ENCODE measurements at places on chromosomes 4 and X.

- DNase-seq: no peak
These were observed 66.1 kb downstream of the KLHL4 start for GRCh38 chrX:87583679-87584078.

GRCh38 chrX:42565739-42566138 lies 212.2 kb downstream of the PPP1R2C start:
- DNase-seq: no peak

DNA sequence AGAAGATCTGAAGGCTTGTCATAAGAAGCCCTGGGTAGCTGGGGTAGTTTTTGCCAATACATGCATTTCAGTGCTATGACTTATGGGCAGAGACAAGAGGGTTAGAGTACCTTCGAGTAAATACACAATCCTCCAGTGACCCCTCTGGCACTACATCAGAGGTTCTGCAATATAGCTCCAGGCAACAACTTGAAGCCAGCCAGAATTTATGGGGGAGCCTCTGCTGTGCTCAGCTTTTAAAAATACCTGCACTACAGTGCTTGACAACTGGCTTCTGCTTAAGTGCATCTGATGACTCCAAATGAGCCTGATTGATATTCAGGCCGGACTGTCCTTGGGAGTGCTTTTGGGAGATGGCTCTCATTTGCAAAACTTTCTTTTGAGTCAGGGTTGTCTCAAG lies 44.9 kb upstream of the SMAD1 start:
- DNase-seq: no peak

- no peak for DNase-seq
These were observed 34.6 kb upstream of the MGST2 start for GRCh38 chr4:139630991-139631390.

GRCh38 chr4:151199319-151200190 lies 77.4 kb upstream of the PRSS48 start:
- no peak for DNase-seq

- DNase-seq: no peak
These were observed 139.7 kb downstream of the TSPAN5 start for GRCh38 chr4:98518559-98519267.

GRCh38 chr4:56513517-56513916 lies 7.9 kb downstream of the ARL9 start:
- no peak for DNase-seq

DNA sequence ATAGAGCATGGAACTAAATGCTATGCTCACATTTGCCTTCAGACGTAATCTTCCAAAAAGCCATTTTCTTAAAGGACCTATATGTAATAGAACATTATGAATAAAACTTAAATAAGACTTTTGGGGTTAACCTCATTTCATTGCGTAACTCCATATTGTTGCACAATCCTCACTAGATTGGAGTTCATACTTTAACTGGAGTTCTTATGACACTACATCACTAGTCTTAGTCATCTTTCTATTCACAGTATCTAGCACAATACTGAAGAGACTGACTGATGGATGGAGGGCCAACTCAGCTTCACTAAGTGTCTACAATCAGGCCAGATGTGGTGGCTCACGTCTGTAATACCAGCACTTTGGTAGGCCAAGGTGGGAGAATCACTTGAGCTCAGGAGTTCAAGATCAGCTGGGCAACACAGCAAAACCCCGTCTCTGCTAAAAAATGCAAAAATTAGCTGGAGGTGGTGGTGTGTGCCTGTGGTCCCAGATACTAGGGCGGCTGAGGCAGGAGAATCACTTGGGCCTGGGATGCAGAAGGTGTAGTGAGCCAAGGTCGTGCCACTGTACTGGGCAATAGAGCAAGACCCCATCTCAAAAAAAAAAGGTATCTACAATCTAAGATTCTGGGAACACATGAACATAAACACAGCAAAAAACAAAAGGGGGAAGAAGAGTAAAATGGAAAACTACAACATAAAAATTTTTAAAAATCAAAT lies 80.8 kb upstream of the MAB21L2 start:
- DNase-seq: no peak

DNA sequence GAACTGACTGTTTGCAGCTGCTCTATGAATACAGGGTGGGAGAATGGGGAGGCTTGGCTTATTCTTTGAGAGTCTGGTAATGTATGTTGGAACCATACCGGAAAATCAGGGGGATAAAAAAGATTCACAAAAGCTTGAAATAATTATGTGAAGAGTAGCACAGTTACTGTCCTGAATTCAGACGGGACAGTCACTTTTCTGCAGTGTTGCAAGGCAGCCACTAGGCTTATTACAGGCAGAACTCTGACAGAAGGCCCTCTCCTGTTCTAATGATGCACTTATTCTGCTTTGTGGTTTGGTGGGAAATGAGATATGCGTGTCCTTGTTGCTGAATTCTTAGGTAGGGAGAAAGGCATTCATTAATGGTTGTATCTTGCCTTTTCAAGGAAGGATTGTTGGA lies 37.2 kb downstream of the GUCY1B1 start:
- DNase-seq: no peak

GRCh38 chrX:125710403-125711062 lies 390.9 kb downstream of the TEX13C start:
- DNase-seq: no peak

GRCh38 chrX:141811438-141811837 lies 26.7 kb upstream of the MAGEC3 start:
- no peak for DNase-seq

DNA sequence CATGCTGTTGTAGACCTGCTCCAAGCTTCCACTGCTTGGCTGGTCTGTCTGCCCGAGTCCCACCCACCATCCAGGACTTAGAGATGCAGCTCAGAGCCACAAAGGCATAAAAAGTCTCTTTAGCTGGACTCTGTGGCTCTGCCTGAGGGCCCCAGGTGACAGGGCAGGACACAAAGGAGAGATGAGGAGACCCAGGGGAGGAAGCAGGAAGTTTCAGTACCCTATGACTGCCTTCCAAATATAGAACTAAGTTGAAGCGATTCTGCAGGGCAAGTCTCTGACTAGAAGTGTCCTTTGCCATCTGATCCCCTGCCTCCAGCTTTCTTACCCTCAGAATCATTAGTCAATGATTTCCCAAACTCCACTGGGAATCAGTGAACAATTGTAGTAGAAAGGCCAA lies 11.2 kb upstream of the CXCR3 start:
- no peak for DNase-seq

- no peak for DNase-seq
These were observed 32.3 kb upstream of the AFAP1 start for GRCh38 chr4:7971881-7972500.

GRCh38 chr4:186954509-186954908 lies 230.9 kb upstream of the FAT1 start:
- DNase-seq: no peak

- DNase-seq: no peak
These were observed 158.5 kb upstream of the S100G start for GRCh38 chrX:16491461-16491860.

DNA sequence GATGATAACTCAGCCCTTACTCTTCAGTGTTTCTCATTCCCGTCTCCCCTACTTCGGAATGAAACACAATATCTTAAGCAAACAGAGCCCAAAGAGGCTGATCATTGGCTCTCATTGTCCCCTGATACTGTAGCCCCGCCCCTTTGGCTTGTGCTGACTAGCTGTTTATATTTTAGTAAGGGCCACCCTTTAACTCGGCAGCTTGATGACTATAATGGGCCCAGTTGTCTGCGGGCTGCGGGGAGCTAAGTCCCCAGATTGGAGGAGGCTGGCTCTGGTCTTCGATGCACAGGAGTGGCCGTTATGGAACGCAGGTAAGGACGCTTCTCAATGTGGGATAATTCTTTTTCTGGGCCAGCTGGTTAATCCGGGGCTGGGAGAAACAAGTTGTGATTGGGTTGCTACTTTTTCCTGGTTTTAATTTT lies at the start of gene TRIM2:
Gene TRIM2 (plus strand): TSS at position 197 of the 425 bp plus-strand sequence. CDS start 88 bp downstream, at position 285.
- no peak for DNase-seq

DNA sequence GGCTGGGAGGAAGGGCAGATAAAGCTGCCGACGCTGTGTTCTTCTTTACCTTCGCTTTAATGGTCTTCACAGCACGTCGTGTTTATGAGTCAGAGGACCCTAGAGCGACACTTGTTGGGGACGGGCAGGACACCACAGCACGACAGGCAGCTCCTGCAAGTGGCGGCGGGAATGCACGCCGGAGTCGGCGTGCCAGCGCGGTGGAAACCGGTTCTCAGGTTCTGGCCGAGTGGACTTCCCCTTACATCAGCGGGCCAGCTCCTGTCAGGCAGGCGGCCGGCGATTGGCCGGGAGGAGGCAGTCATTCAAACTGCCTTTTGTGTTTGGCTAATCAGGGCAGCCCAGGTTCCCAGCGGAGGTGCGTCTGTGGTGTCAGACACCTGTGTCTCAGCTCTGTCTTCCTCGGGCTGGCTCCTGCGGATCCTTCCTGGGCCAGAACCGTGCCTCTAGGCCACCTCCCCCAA lies 150.9 kb downstream of the SHROOM3 start:
- DNase-seq: no peak

DNA sequence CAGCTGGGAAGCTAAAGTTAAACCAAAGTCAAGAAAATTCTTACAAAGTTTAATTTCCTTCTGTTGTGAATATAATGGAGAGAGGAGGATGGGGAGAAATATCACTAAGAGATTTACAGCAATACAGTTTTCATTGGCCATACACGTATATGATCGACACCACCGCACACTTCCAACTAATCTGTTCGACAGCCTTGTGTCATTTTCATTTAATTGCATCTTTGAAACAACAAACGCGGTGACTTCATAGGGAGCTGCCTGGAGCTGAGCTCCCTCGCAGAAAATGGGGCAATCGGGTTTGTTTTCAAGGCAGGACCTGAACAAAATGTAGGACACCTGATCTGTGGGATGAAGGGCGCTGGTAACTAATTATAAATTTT lies 1.3 kb downstream of the PTPN13 start:
- no peak for DNase-seq

DNA sequence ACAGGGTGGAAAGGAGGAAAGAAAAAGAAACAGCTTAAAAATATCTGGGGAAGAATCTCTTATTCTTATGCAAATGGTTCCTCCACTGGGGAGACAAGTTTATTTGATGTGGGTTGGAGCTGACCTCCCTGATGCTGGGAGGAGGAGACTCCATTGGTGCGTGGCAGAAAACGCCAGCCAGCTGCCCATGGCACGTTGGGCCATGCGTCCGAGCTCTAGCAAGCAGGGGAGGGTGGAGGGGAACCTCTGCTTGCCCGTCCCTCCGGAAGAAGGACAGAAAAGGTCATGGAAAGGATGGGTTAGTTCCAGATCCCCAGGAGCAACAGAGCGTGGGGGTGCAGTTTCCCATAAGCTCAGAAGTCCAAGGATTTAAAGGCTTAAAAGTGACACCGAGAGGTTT lies 210.4 kb downstream of the KLHL4 start:
- DNase-seq: no peak

DNA sequence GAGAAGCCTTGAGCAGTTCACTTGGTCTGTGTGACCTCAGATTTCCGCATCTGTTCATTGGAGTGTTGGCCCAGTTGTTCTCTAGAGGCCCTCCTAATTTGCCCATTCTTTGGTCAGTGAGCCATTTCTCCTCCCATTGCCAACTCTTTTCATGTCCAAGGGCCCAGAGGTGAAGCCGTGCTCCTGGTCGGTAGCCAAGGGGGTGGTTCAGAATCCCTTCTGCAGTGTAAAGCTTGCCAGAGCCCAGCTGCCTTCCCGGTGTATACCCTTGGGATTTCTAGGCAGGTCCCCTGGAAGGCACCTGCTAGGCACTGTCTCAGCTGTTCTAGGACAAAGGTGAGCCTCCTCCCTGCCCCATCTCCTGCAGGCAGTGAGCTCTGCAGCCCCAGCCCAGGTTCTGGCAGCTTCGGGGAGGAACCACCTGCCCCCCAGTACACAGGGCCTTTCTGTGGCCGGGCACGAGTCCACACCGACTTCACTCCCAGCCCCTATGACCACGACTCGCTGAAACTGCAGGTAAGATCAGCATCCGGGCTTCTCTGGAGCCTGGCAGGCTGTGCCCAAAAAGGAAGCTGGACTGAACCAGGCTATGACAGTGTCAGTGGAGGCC lies 12.3 kb downstream of the SASH3 start:
- no peak for DNase-seq

DNA sequence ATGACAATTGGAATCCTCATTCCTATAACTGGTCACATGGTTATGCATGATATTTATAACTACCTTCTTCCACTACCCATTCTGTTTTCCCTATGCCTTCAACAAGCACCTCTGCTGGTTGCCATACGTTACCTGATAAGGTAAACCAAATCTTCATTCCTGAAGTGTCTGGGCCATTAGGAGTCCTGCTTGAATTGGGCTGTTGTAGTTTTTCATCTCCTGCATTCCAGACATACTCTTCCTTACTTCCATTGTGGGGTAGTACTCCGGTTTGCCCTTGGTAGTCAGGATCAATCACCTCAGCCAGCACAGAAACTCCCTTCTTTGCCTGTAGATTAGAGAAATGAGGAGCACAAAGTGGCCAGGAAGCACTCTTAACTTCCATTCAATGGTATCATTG lies 109.1 kb upstream of the LANCL3 start:
- DNase-seq: no peak

DNA sequence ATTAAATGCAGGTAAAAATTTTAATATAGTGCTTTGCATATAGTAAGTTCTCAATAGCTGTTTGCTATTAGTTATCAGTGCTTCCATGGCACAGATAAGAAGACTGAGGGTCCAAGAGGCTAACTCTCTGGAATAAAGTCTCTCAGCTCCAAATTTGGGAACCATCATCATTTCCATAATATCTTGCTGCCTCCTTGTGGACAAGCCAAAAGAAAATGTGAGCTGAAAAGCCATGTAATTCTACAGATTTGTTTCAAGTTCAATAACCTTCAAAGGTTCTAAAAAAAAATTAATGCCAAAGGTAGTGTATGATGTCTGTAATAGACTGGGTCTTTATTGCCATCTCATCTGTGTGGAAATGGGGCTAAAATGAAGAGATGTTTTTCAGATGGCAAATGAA lies 136.9 kb upstream of the VCX start:
- no peak for DNase-seq

DNA sequence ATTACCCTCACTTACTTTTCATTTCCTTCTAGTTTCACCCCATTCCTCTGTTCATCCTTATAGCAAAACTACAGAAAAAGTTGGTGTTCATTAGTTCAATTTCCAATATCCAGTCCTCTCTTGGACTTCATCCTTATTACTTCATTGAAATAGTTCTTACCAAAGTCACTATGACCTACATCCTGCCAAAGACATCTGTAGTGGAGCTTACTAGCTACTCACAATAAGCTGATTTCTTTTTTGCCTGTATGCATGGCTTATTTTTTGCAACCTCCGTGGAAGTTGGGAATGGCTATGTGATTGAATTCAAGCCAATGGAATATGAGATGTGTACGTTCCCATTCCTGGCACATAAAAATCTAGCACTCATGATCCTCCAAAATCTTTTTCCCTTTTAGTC lies 4.6 kb upstream of the CDKL2 start:
- DNase-seq: no peak

DNA sequence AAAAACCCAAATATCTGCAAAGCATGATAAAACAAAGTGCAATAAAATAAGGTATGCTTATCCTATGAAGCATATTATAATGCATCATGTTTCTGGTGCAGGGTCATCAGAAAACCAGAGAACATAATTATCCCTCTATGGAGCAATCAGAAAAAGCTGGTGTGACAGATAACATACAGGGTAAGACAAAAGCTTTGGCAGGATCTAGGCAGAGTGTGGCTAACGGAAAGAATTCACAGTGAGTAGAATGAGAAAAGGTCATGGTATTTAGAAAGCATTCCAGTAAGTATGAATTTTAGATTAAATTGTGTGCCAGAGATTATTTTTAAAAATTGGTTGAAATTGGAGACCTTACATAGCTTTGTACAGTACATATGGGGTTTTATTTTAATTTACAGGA lies 29.0 kb upstream of the UGT2B4 start:
- no peak for DNase-seq

Data from stimulated activated effector memory CD8-positive, alpha-beta T cell treated with anti-CD3 and anti-CD28 coated beads, Interleukin-12 subunit alpha, Interleukin-12 subunit beta, amount 100 ng/mL, for 72 hours (primary cell).